ENCODE measurements at places on chromosomes 7 and 10.

- H3K4me3 ChIP-seq: no peak overlapping the region
- H3K4me1 ChIP-seq: no peaks in the 10 kb centered on the region
- no peak overlapping the region for H3K27ac ChIP-seq
- H3K27me3 ChIP-seq: no peaks in the 10 kb centered on the region
- no peak for DNase-seq
These were observed 11.0 kb downstream of the DLG5 start for GRCh38 chr10:77915319-77916105.

DNA sequence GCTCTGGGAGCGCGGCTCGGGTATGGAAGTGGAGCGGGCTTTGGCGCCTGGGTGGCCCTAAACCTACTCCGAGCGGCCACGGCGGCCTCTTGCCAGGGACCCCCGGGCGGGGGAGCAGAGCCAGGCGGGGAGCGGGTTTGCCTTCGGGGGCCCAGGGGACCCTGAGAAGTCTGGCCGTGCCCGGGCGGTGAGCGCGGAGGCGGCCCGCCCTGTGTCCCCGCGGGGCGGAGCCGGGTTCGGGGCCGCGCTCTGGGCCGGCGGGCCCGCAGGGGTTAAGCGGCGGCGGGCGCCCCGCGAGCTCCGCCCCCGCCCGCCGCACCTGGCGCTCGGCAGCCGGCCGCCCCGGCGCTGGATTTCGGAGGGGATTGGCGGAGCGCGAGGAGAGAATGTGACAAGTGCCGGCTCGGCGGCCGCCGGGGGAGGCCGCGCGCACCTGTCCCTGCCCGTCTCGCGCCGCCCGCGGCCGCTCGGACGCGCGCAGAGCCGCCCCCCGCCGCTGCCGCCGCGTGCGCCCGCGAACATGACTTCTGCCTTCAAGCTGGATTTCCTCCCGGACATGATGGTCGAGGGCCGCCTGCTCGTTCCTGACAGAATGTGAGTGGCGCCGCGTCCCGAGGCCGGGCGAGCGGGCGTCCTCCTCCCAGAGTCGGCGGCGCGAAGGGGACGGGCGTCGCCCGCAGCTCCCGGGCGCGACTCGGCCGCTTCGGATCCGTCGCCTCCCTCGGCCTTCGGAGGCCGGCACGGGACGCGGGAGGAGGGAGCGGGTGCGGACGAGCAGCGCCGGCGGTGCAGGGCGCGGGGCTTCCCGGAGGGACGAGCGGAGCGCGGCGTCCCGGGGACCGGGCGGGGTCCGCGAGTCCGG lies at the start of gene CELF2:
Gene CELF2, plus strand, starts transcription at position 303 of the 862 bp plus-strand sequence. Its CDS starts 218 bp downstream, at position 521.
- peak; percentile 87 for DNase-seq
- H3K27ac ChIP-seq: no peak within 1 kb of the TSS
- H3K4me3 ChIP-seq: peak within 1 kb of the TSS; percentile 45
- no peaks in the 10 kb centered on the region for H3K4me1 ChIP-seq

GRCh38 chr10:62083412-62084267 lies 182.1 kb downstream of the ARID5B start:
- H3K4me1 ChIP-seq: no peaks in the 10 kb centered on the region
- DNase-seq: no peak
- H3K27me3 ChIP-seq: no peaks in the 10 kb centered on the region
- H3K27ac ChIP-seq: no peak overlapping the region
- H3K4me3 ChIP-seq: no peak overlapping the region
- H3K36me3 ChIP-seq: no peaks in the 10 kb centered on the region

- no peak overlapping the region for H3K27ac ChIP-seq
These were observed 6.0 kb downstream of the TEX47 start for GRCh38 chr7:88789480-88790064.

- H3K27ac ChIP-seq: no peak overlapping the region
- no peak for DNase-seq
- no peak overlapping the region for H3K4me3 ChIP-seq
- H3K4me1 ChIP-seq: no peaks in the 10 kb centered on the region
These were observed 29.0 kb upstream of the GNAT3 start for GRCh38 chr7:80540836-80541235.

GRCh38 chr10:69490876-69491275 lies 39.6 kb downstream of the TSPAN15 start:
- no peak overlapping the region for H3K27ac ChIP-seq
- H3K36me3 ChIP-seq: no peaks in the 10 kb centered on the region
- no peak for DNase-seq
- peaks cover 7% of the 10 kb centered on the region for H3K4me1 ChIP-seq
- no peak overlapping the region for H3K4me3 ChIP-seq
- H3K27me3 ChIP-seq: no peaks in the 10 kb centered on the region

- H3K27ac ChIP-seq: no peak overlapping the region
- no peak overlapping the region for H3K4me3 ChIP-seq
- H3K4me1 ChIP-seq: no peaks in the 10 kb centered on the region
- DNase-seq: no peak
- peaks cover 8% of the 10 kb centered on the region for H3K36me3 ChIP-seq
These were observed 16.9 kb downstream of the PCGF6 start for GRCh38 chr10:103333934-103334520.

DNA sequence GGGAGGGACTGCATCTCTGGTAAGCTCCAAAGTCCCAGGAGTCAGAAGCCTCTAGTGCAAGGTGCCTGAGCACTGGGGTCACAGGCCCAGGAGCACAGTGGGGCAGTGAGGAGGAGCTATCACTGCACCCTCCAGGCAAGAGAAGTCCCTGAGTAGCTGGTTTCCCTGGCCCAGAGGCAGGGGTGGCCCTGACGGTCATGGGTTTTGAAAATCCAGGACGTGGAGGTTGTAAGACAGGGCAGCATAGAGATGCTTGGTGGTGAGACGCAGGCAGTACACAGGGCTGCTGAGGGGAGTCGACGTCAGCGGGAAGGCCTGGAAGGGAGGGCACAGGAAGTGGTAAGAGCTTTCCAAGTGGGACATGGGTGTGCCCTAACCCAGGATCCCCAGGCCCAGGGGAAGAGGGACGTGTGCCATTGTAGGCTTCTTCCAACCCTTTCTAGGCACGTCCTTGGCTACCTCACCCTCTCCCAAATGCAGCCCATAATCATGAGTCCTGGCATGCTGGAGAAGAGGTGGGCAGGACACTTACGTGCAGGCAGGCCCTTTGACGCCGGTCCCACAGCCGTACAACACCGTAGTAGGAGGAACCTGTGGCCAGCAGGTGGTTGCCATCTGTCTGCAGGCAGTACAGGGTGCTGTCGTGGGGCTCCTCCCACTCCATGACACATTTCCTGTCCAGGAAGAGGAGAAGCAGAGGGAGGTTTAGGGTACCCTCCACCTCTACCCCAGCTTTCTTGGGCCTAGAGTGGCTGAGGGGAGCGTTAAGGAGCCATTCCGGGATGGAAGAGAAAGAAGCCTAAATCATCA lies 23.2 kb downstream of the DPCD start:
- DNase-seq: no peak
- no peaks in the 10 kb centered on the region for H3K27me3 ChIP-seq
- H3K4me1 ChIP-seq: peaks cover 20% of the 10 kb centered on the region
- no peak overlapping the region for H3K4me3 ChIP-seq

GRCh38 chr7:47483604-47484273 lies 98.2 kb downstream of the TNS3 start:
- no peak for DNase-seq
- peaks cover 33% of the 10 kb centered on the region for H3K27me3 ChIP-seq
- H3K36me3 ChIP-seq: no peaks in the 10 kb centered on the region

- H3K36me3 ChIP-seq: no peaks in the 10 kb centered on the region
- H3K4me3 ChIP-seq: no peak overlapping the region
- no peak for DNase-seq
These were observed 11.4 kb downstream of the DAGLB start for GRCh38 chr7:6436385-6436685.

DNA sequence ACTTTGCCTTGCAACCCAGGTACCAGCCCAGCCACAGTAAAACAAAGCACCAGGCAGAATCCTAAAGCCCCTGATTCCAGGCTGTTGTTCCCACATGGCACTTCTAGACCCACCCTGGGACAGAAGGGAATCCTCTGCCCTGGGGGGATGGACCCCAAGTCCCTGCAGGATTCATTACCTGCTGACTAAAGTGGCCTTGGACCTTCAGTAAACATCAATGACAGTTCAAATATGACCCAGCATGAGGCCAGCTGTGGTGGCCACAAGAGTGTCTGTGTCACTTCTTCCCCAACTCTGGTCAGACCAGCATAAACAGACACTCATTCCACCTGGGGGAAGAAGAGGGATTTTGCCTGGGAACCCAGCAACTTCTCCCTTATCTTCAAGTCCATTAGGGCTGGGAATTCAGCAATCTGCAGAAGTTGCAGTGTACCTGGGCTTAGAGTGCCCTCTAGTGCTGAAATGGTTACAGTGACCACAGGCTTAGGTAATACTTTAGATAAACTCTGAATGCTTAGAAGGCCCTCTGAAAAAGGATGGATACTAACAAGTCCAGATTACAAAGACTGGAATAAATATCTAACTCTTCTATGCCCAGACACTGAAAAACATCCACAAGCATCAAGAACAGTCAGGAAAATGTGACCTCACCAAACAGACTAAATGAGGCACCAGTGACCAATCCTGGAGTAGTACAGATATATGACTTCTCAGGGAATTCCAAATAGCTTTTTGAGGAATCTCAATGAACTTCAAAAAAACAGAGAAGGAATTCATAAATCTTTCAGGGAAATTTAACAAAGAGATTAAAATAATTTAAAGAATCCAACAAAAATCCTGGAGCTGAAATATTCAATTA lies 108.5 kb upstream of the TMEM168 start:
- H3K27ac ChIP-seq: no peak overlapping the region
- H3K36me3 ChIP-seq: peaks cover 7% of the 10 kb centered on the region

- no peak for DNase-seq
- H3K4me3 ChIP-seq: peak overlapping the region; percentile 46
- H3K27me3 ChIP-seq: no peaks in the 10 kb centered on the region
- H3K27ac ChIP-seq: 0 out of 2 replicates have a peak overlapping the region, but pooled peaks have one; percentile 46
These were observed 209.7 kb downstream of the SKIDA1 start for GRCh38 chr10:21315645-21316220.
